Foreskin keratinocyte (primary cell): ENCODE measurements at places on chromosomes 16 and 17.

GRCh38 chr16:20042848-20043247 lies 30.8 kb downstream of the GPR139 start:
- DNase-seq = no peak

- DNase-seq = no peak
Measured at GRCh38 chr17:44197980-44198720, 1.5 kb downstream of the ATXN7L3 start.

GRCh38 chr17:36533935-36534839 lies 481 bp downstream of the MYO19 start:
- DNase-seq = peak; percentile 95

GRCh38 chr17:32575852-32576251 lies 89.1 kb downstream of the CDK5R1 start:
- DNase-seq = no peak

GRCh38 chr17:78226055-78226758 lies 5.2 kb upstream of the TMEM235 start:
- DNase-seq = no peak

DNA sequence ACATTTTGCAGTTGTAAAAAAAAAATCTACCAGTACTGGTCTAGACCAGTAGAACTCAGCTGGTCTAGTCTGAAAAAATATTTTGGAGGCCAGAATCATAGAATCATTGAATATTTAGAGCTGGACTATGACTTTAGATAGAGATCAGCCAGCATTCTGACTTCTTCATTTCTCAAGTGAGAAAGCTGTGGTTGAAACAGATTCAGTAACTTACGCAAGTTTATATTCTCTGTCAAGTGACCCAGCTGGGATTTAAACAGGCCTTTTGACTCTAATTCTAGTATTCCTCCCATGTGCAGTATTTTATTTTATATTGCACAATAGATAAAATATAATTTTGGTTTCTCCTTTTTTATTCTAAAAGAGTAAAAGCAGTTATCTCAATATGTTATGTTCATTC lies 4.9 kb downstream of the TNRC6A start:
- no peak for DNase-seq

DNA sequence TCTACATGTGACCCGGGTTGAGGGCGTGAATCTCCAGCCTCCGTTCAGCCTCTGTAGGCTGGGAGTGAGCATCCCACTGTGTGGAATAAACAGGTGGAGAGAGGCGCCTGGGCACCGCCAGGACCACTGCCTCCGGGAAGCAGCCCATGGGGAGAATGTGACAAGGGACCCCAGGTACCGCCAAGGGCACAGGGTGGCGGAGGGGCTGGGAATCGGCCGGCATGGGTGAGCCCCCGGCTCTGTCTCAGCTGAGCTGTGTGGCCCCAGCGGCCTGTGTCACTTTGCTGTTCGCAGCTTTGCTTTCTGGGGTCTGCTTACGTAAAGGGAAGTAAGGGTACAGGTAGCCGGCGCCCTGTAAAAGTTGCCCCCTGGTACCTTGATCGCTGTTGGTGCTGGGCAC lies 11.5 kb downstream of the GSE1 start:
- no peak for DNase-seq

DNA sequence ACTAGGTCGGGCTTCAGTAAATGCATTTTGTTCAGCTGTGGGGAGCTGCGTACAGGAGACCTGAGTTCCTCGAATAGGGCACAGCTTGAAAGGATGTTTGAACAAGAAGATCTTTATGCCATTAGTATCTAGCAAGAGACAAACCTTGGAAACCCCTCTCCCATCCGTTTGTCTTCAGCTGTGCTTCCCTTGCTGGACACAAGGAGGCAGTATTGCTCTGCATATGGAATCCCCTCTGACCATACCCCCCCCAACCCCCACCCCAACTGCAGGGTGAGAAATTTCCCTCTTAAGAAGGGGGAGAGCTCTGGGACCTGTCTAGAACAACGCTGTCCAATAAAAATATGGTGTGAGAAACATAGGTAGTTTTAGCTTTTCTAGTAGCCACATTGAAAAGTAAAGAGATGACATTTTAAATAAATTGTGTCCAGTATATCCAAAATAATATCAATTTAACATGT lies 1.6 kb downstream of the MRM1 start:
- peak; percentile 48 for DNase-seq

DNA sequence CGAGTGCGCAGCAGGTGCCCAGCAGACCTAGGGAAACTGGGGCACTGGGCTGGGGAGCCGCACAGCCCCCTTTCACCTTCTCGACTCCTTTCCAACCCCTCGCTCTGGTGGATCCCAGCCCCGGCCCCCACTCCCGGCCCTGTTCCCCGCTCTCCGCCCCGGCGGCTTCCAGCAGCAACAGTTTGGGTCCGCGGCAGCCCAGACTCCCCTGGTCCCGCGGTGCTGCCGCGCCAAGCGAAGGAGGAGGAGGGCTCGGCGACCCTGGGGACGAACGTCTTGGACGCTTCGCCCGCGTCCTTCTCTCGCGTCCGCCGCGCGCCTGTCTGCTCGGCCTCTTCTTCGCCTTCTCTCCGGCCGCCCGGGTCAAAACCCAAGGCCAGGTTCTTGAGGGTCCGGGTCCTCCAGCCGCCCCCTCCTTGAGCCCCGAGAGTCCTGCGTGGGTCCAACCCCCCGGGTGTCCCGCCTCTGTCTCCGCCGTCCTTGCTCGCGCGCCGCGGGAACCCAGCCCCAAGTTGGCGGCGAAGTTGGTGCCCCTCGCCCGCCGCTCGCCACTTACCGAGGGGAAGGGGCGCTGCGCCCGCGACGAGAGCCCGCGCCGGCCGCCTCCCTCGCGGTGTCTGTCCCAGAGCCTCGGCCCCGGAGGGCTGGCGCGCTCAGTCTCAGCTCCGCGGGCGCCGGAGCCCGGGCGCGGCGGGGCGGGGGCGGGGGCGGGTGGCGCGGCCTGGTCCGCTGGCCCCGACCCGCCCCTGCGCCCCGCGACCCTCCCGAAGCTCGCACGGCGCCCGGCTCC lies 1.4 kb upstream of the GRIN2C start:
- no peak for DNase-seq

DNA sequence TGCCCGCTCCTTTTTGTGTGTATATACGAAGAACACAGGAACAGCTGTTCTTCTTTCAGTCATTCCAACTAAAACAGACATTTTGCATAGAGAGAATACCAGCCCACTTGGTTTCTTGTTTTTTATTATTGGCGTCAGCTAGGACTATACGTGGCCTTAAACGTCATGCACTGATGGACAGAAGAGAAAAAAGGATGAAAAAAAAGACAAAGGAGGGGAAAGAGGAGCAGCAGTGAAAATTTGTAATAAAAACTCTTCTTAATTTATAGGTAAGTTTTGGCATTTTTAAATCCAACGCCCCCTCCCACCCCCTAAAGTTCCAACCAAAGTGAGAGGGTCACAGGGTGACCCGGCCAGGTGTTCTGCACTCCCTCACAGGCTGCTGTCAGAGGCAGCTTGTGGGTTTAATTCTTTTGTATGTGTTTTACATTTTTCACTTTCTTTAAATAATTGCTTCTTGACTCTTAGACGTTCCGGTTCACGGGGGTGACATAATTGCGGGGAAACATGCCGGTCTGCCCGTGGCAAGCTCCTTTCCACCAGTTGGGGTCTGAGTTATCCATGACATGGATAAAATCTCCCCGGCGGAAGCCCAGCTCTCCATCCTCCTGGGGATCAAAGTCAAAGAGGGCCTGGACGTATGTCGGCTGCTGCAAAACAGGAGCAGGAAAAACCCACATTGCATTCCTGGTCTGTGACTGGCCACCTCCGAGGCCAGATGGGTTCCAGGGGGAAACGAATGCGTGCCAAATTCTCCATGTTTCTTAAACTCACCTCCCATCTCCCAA lies 30.9 kb upstream of the SLC25A19 start:
- no peak for DNase-seq

DNA sequence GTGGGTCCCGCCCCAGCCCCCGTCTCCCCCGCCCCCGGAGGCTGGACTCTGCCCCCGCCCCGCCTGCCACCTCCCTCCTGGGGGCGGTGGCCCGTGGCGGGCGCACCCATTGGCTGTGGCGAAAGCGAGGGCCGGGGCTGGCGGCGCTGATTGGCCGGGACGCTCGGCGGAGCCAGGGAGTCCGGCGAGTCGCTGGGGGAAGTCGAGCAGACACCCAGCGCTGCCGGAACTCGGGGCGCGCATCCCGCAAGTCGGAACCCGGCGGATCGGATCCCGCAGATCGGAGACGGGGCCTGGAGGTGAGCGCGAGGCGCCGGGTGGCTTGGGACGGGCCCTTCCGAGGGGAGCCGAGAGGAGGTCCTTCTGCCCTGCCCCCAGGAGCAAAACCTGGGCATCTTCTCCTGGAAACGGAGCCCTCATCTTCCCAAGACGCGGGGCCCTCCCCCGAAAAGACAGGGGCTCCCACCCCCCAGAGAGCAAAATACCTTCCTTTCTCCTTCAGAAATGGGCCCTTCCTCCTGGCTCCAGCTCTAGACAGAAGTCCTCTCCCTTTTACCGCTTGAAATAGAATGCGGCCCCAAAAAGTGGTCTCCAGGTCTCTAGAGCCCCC lies at the start of gene ABAT:
Gene ABAT (plus strand): TSS at position 205 of the 610 bp plus-strand sequence. CDS start 61,123 bp downstream, outside the sequence.
- peak; percentile 66 for DNase-seq

GRCh38 chr17:74546586-74546985 lies 671 bp upstream of the CD300C start:
- no peak for DNase-seq

DNA sequence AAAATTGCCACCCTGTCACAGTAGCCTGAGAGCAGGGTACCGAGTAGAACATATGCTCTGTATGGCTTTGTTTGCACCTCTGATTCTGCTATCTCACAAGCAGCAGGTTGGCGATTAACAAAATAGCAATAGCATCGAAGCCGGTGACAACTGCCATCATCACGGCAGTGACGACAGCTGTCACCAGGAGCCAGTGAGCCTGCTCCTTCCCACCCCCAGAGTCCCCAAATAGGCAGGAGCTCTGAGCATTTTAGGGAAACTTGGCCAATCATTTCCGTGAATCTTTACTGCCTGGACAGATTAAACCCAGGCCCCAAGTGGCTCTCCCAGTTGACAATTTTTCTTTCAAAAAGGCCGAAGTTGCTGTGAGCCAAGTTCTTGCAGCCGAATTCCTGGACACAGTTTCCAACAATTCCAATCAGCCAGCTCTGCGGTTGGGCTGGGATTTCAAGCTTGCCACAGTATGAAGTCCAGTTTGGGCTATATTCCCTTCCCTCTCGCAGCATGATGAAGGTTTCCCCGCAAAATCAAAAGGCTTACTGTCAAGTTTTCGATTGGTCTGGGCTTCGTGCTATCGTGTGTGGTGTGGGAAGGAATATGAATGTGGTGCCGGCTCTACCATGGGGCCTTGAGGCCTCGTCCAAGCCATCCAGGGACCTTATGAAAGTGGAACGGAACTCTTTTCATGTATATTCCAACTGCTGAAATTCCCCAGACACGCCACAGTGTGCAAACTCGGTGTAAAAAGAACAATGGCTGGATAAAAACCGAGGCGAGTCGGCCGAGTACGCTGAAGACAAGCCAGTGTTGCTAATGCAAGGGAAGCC lies 186.6 kb downstream of the C16orf78 start:
- DNase-seq = no peak

- no peak for DNase-seq
Measured at GRCh38 chr17:3900646-3901045, 7.8 kb upstream of the CAMKK1 start.

GRCh38 chr16:89201439-89202377 lies 1.4 kb upstream of the SLC22A31 start:
- DNase-seq = peak; percentile 22

- no peak for DNase-seq
Measured at GRCh38 chr17:56130026-56130425, 23.2 kb upstream of the ANKFN1 start.

GRCh38 chr16:86575095-86575685 lies 3.2 kb upstream of the FOXL1 start:
- DNase-seq = no peak

DNA sequence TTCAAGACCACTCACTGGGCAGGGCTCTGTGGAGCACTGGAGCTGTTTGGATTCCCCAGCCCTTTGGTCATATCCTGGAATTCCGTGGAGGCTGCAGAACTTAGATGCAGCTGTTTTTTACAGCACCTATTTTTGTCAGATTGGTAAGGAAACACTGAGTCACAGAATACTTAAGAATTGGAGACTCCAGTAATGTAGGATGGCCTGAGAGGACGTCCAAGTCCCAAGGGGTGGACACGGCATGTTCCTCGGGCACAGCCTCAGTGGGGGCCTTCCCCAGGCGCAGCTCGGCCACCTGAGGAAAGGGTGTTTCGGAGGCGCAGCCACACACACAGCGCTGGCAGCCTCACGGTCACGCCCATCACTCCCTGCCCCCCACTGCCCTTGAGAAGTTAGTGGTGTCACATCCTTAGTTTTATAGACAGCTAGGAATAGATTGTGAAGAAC lies 14.8 kb downstream of the PLD6 start:
- DNase-seq = no peak

DNA sequence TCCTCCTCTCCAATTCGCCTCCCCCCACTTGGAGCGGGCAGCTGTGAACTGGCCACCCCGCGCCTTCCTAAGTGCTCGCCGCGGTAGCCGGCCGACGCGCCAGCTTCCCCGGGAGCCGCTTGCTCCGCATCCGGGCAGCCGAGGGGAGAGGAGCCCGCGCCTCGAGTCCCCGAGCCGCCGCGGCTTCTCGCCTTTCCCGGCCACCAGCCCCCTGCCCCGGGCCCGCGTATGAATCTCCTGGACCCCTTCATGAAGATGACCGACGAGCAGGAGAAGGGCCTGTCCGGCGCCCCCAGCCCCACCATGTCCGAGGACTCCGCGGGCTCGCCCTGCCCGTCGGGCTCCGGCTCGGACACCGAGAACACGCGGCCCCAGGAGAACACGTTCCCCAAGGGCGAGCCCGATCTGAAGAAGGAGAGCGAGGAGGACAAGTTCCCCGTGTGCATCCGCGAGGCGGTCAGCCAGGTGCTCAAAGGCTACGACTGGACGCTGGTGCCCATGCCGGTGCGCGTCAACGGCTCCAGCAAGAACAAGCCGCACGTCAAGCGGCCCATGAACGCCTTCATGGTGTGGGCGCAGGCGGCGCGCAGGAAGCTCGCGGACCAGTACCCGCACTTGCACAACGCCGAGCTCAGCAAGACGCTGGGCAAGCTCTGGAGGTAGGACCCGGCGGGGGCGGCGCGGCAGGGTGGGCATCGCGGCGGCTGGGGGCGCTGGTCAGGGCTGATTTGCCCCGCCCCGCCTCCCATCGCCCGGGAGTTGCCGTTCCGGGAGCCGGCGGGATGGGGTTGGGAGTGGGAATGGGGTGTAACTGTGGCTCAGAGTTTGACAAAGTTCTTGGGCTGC lies 567 bp downstream of the SOX9 start:
- DNase-seq = no peak

DNA sequence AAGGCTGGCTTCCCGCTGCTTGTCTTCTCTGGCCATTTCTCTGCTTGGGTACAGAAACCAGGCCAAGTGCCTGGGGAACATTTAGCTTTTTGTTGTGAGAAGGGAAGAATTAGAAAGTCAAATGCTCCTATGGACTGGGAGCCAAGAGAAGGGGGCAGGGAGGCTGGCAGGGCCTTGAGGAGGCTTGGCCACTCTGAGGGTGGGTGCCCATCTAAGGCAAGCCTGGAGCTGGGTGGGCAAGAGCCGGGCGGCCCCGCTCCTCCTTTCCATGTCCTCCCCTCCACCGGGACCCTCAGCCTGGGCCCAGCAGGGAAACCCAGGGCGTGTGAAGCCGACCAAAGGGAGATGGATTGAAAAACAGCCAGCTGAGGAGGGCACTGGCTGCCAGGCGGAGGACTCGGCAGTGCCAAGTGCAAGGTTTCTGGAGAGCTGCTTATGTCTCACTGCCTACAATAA lies 69.4 kb downstream of the NTN1 start:
- no peak for DNase-seq
